ENCODE measurements at places on chromosomes 3 and 15. TPM values are rescaled to one million over a fixed set of nuclear protein-coding genes. Genes with fewer than 3 reads are reported as not detected.

- no peaks in the 10 kb centered on the region for H3K36me3 ChIP-seq
- DNase-seq: no peak
- no peaks in the 10 kb centered on the region for H3K27me3 ChIP-seq
These were observed 23.5 kb upstream of the HES1 start for GRCh38 chr3:194112120-194113106.

DNA sequence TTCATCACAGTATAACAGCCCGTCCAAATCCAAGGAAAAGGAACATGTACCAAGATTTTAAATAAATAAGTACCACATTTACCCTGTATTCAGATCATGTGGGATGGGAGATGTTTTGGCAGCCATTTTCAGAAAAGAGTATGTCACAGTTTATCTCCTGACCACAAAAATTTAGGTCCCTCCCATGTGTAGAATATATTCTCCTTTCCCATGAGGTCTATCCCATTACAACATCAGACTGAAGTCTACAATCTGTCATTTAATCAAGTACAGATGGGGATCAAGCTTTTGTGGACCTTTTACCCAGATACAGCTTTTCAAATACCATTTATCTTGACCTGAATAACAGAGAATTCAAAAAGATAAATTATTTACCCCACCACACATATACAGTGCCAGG lies 444.5 kb downstream of the PLOD2 start:
- no peak for DNase-seq
- no peaks in the 10 kb centered on the region for H3K4me1 ChIP-seq
- no peak overlapping the region for H3K27ac ChIP-seq
- no peaks in the 10 kb centered on the region for H3K27me3 ChIP-seq

- H3K27me3 ChIP-seq: no peaks in the 10 kb centered on the region
- no peak overlapping the region for H3K27ac ChIP-seq
- no peak overlapping the region for H3K4me3 ChIP-seq
- no peak for DNase-seq
- H3K4me1 ChIP-seq: peaks cover 24% of the 10 kb centered on the region
- peaks cover 49% of the 10 kb centered on the region for H3K36me3 ChIP-seq
These were observed 28.1 kb downstream of the ZXDC start for GRCh38 chr3:126447456-126448106.

DNA sequence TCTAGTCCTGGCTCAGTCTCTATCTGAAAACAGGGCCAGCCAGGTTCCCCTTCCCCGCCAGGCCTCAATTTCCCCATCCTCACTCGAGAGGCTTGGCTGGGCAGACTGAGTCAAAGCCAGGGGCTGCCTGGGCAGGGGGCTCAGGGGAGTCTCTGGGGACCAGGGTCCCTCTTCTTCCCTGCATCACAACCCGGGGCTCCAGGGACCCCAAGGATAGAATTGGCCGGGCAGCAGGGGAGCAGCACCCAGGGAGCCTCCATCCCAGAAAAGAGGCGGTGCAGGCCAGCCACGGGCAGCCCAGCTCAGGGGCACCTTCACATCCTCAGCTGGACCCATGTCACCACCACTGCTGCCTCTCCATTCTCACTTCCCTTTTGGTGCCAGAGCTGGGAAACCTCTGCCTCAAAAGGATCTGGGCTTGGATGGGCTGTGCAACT lies 13.3 kb upstream of the PLXND1 start:
- H3K27ac ChIP-seq: peak overlapping the region; percentile 60
- no peak for DNase-seq
- no peak overlapping the region for H3K4me3 ChIP-seq
- H3K36me3 ChIP-seq: no peaks in the 10 kb centered on the region

The NT5DC2 gene
- total RNA-seq: 83.9 TPM

The AP3B2 gene
- 1.8 TPM for total RNA-seq

DNA sequence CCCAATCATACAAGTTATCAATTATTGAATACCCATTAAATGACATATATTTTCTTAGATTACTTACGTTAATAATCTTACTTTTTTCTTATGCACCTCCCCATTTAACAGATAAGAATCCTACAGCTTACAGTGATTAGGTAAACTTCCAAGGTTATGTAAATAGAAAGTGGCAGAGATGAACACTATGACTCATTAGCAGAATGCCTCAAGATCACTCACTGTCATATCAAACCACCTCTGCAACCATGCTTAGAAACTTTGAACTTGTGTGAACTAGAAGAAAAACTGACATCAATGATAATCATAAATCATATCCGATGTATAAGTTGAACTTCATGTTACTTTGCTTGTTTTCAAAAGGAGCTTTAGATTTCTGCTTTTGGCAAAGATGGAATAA lies 911.6 kb upstream of the ARPP21 start:
- no peak overlapping the region for H3K27ac ChIP-seq
- no peaks in the 10 kb centered on the region for H3K27me3 ChIP-seq
- H3K4me3 ChIP-seq: no peak overlapping the region

DNA sequence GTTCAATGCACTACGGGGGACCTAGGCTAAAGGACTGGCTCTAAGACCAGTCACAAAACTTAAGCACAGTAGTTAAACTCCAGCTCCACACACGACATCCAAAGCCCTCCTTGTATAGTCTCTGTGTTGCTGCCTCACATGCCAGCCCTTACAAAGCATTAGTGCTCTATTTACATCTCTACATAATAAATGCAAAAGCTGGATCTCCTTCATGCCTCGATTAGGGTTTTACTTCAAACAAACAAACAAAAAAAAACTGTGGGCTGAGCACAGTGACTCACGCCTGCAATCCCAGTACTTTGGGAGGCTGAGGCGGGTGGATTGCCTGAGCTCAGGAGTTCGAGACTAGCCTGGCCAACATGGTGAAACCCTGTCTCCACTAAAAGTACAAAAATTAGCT lies 9.6 kb downstream of the PGBD4 start:
- no peak overlapping the region for H3K27ac ChIP-seq
- no peak overlapping the region for H3K4me3 ChIP-seq
- no peaks in the 10 kb centered on the region for H3K36me3 ChIP-seq
- H3K27me3 ChIP-seq: peaks cover 8% of the 10 kb centered on the region
- H3K4me1 ChIP-seq: no peaks in the 10 kb centered on the region
- no peak for DNase-seq

- no peak for DNase-seq
- peak overlapping the region; percentile 63 for H3K27ac ChIP-seq
- peaks cover 14% of the 10 kb centered on the region for H3K4me1 ChIP-seq
- H3K4me3 ChIP-seq: no peak overlapping the region
- H3K36me3 ChIP-seq: no peaks in the 10 kb centered on the region
- H3K27me3 ChIP-seq: no peaks in the 10 kb centered on the region
These were observed 271.6 kb upstream of the ZPLD1 start for GRCh38 chr3:102163039-102163817.

The MYZAP gene
- total RNA-seq: 274 TPM

The GMNC gene
- not detected for total RNA-seq

- H3K36me3 ChIP-seq: no peaks in the 10 kb centered on the region
- no peak overlapping the region for H3K27ac ChIP-seq
- H3K27me3 ChIP-seq: no peaks in the 10 kb centered on the region
- no peak for DNase-seq
- H3K4me1 ChIP-seq: peaks cover 23% of the 10 kb centered on the region
These were observed 34.0 kb downstream of the PCSK6 start for GRCh38 chr15:101455291-101456025.

DNA sequence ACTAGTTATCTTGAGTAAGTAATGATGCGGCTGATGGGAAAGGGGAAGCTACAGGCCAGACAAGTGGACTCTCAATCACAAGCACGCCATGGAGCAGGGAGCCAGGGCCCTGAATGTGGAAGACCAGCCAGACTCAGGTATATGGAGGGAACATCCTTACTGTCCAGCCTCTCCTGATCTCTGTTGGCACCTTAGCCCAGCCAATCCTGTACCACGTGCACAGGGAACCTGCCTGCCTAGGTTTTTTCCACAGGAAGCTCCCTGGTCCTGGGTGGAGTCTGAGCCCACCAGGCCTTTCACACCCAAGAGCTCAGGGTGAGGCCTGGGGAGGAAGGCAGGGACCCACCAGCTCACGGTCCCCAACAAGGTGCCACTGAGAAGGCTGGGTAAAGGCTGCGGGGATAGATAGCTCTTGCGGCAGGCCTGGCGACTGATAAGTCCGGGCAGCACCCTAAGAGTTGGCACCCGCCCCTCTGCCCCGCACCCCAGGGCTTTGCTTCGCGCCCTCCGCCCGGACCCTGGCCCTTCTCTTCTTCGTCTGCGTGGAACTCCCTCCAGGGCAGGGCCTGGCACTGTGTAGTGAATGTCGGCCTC lies 933 bp upstream of the APEH start:
- H3K27me3 ChIP-seq: no peaks in the 10 kb centered on the region
- H3K36me3 ChIP-seq: peaks cover 28% of the 10 kb centered on the region
- peak overlapping the region; percentile 74 for H3K4me3 ChIP-seq
- H3K4me1 ChIP-seq: peaks cover 21% of the 10 kb centered on the region

The SYNPR gene
- total RNA-seq: 0.17 TPM

DNA sequence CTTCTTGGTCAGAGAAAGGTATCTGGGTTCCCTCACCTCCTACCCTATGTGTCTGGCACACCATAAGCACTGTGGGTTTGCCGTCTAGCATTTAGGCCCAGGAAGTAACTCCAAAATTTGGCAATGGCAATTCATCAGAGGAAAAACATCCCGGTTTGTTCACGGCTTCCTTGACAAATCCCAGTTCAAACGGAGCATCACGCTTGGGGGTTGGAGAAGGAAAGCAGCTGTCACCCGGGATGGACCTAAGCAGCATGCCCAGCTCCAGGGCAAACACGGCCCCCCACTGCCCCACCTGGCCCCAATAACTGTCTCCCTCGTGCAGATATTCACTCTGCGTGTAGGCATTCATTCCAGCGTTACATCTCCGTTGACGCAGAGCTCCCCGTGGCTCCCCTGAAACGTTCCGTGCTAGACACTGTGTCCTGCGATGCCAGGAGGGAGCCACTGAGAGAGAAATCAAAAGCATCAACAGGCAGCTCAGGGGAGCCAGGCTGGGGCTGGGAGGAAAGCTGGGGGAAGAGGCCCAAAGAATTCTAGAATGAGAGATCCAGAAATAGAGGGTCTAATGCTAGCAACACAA lies 41.4 kb downstream of the NTRK3 start:
- H3K27me3 ChIP-seq: no peaks in the 10 kb centered on the region
- no peaks in the 10 kb centered on the region for H3K36me3 ChIP-seq
- no peak overlapping the region for H3K27ac ChIP-seq

GRCh38 chr15:28907338-28907960 lies 21.7 kb downstream of the APBA2 start:
- H3K4me1 ChIP-seq: no peaks in the 10 kb centered on the region
- no peak overlapping the region for H3K27ac ChIP-seq
- no peaks in the 10 kb centered on the region for H3K36me3 ChIP-seq
- DNase-seq: no peak
- H3K4me3 ChIP-seq: no peak overlapping the region
- H3K27me3 ChIP-seq: no peaks in the 10 kb centered on the region

The SNX33 gene
- 47.0 TPM for total RNA-seq

- DNase-seq: no peak
- no peaks in the 10 kb centered on the region for H3K36me3 ChIP-seq
- no peak overlapping the region for H3K4me3 ChIP-seq
- H3K27me3 ChIP-seq: peaks cover 32% of the 10 kb centered on the region
- no peak overlapping the region for H3K27ac ChIP-seq
These were observed 32.9 kb upstream of the SEC13 start for GRCh38 chr3:10353661-10354360.

- no peak overlapping the region for H3K27ac ChIP-seq
- no peak overlapping the region for H3K4me3 ChIP-seq
- H3K4me1 ChIP-seq: peaks cover 13% of the 10 kb centered on the region
- H3K36me3 ChIP-seq: no peaks in the 10 kb centered on the region
These were observed 21.8 kb downstream of the CD200 start for GRCh38 chr3:112354642-112355306.

DNA sequence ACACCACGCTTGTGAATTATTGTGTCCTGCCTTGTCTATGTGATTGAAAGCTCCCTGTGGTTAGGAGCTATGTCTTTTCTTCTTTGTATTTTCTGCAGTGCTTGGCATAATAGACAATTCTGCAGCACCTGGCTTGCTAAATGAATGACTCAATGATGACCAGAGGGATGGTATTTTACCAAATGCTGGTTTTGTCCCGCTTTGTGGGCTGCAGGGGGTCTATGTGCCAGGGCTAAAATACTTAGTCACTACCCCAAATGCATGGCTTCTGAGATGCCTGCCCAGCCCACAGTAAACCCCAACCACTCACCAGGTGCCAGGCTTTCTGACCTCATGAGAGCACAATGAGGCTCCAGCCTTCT lies 50.9 kb downstream of the BOC start:
- peaks cover 98% of the 10 kb centered on the region for H3K4me1 ChIP-seq
- peak overlapping the region; percentile 81 for H3K27ac ChIP-seq
- no peaks in the 10 kb centered on the region for H3K27me3 ChIP-seq
- no peak overlapping the region for H3K4me3 ChIP-seq
- no peaks in the 10 kb centered on the region for H3K36me3 ChIP-seq
- no peak for DNase-seq

DNA sequence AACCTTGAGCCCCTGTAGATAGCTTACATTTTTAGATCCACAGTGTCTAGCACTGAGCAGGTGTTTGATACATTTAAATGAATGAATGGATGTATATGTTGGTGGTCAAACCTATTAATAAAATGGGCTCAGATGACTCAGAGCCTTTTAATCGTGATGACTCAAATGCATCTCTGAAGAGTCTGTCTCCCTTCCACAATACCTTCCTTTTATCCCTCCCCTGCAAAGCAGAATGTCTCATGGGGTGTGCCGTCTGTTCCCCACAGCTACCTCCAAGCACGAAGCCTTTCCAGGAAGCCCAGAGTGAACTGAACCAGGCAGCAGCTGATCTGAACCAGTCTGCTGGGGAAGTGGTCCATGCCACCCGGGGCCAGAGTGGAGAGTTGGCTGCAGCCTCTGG lies 303.5 kb upstream of the TPM1 start:
- no peaks in the 10 kb centered on the region for H3K27me3 ChIP-seq
- no peak for DNase-seq
- H3K4me3 ChIP-seq: no peak overlapping the region
- no peak overlapping the region for H3K27ac ChIP-seq
- H3K36me3 ChIP-seq: peaks cover 62% of the 10 kb centered on the region
- peaks cover 23% of the 10 kb centered on the region for H3K4me1 ChIP-seq

- peaks cover 72% of the 10 kb centered on the region for H3K4me1 ChIP-seq
- H3K27me3 ChIP-seq: no peaks in the 10 kb centered on the region
- H3K36me3 ChIP-seq: no peaks in the 10 kb centered on the region
- no peak for DNase-seq
These were observed 4.8 kb downstream of the SECISBP2L start for GRCh38 chr15:49041426-49041825.

- H3K4me1 ChIP-seq: peaks cover 21% of the 10 kb centered on the region
- peak overlapping the region; percentile 93 for H3K27ac ChIP-seq
- H3K36me3 ChIP-seq: no peaks in the 10 kb centered on the region
- peak overlapping the region; percentile 87 for H3K4me3 ChIP-seq
- no peak for DNase-seq
- no peaks in the 10 kb centered on the region for H3K27me3 ChIP-seq
These were observed 645 bp downstream of the COPS2 start for GRCh38 chr15:49154799-49155109.

DNA sequence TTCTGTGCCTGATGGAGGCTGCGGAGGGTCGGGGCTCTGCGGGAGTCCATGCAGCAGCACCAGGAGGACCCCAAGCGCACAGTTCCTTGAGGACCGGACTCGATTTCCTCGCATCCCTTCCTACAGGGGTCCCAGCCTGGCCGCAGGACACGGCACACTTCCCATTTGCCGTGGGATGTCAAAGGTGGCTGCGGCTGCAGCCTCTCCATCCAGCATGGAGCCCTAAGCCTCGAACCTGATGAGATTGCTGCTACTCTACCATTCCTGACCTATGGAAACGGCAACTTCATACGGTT lies 40.6 kb downstream of the RGMA start:
- H3K4me3 ChIP-seq: no peak overlapping the region
- H3K36me3 ChIP-seq: peaks cover 42% of the 10 kb centered on the region
- H3K27me3 ChIP-seq: no peaks in the 10 kb centered on the region
- H3K27ac ChIP-seq: peak overlapping the region; percentile 58
- DNase-seq: no peak

GRCh38 chr3:145893331-145893730 lies 267.7 kb downstream of the PLOD2 start:
- no peak overlapping the region for H3K27ac ChIP-seq
- DNase-seq: no peak
- no peaks in the 10 kb centered on the region for H3K36me3 ChIP-seq

Measured in esophagus muscularis mucosa (tissue), 4 donors.